ENCODE measurements at places on chromosomes 1 and 21. TPM values are rescaled to one million over a fixed set of nuclear protein-coding genes. Genes with fewer than 3 reads are reported as not detected.

DNA sequence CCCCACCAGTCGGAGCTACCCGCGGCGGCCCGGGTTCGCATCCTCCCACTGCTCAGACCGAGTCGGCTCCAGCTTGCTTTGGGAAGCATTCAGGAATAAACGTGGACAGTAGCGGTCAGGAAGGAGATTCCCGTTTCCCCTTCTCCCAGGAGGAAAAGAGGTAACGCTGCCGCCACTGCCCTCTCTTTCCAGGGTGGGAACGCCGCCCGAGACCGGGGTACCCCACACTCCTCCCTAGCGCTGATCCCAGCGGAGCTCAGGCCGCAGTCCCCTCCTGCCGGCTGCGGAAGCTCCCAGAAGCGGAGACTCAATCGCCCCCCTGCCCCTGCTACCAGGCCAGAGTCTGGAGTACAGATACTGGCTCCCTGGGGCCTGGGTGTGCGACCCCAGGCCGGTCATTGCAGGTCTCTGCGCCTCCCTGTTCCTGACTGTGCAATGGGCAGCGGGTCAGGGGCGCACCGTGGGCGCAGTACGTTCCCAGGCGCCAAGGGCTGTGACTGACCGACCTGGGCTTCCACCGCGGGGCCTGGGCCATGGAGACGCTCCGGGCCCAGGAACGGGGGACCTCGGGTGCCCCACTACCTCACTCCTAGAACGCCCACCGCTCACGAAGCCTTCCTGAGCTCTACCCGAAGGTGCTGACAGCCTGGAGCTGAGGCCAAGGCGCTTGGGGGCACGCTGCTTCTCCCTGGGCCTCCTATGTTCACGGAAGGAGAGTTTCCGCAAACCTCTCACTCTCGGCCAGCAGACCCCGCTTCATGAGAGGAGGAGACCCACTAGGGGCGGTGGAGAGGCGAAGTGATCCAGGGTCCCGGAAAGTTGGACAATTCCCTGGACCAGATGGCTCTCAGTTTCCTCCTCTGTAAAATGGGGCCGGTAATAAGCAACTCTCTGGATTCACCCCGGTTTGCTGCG is 7.8 kb downstream of the DMRTA2 start:
- H3K36me3 ChIP-seq, result peaks cover 2% of the 10 kb centered on the region
- peaks cover 78% of the 10 kb centered on the region for H3K27me3 ChIP-seq
- H3K4me1 ChIP-seq, result peaks cover 19% of the 10 kb centered on the region
- no peak overlapping the region for H3K4me3 ChIP-seq

DNA sequence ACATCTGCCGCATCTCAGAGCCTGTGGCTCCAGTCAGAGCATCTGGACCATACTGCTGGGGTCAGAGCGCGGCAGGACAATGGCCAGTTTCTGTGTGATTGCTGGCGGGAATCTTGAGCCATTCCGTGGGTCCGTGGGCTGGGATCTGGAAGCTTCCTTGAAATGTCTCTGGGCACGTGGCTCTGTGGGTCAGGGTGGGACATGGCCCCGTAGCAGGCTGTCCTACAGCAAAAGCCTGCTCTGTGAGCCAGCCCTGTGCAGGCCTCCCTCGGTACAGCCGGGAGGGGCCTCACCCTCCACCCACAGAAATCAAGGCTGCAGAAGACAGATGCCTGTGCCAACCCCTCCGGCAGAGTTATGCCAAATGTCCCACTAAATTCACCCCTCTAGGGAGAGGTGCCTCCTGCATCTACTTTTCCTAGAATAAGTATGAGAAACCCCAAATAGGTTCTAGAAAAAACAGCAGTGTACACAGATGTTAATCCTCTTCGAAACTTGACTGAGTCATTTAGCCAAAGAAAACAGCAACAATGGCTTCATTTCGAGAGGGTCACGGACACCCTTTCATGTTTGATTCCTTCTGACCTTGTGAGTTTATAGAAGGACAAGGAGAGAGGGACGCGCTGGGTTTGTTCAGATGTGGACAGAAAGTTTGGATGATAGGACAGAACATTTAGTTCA is 27.8 kb downstream of the COL18A1 start:
- H3K27me3 ChIP-seq, result no peaks in the 10 kb centered on the region
- DNase-seq, result no peak
- no peaks in the 10 kb centered on the region for H3K4me1 ChIP-seq
- H3K27ac ChIP-seq, result no peak overlapping the region

DNA sequence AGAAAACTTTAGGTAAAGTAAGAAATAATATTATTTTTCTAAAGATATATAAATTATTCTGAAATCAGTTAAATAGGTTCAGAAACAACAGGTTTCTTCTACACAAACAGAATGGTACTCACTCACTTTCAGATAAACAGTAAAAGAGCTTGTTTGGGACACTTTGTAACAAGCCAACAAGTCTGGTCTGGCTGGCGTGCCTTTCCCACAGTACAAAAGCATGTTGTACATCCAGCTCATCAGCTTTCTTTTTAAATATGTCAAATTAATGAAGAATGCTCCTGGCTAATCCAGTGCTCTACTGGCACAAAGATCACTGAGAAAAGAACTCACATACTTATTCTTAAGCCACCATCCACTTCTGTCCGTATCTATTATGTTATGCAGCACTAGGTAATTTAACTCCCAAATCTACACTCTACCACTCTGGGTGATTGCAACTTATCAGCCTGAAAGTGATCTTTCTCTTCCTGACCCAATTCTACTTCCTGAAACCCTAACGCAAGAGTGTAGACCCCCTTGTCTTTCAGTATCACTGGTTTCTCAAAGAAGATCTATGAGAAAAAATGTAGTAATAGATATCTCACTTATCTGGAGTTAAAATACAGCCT is 32.6 kb downstream of the TRIT1 start:
- peaks cover 20% of the 10 kb centered on the region for H3K36me3 ChIP-seq
- no peak overlapping the region for H3K27ac ChIP-seq
- H3K4me3 ChIP-seq, result no peak overlapping the region
- peaks cover 10% of the 10 kb centered on the region for H3K4me1 ChIP-seq
- no peak for DNase-seq
- no peaks in the 10 kb centered on the region for H3K27me3 ChIP-seq

DNA sequence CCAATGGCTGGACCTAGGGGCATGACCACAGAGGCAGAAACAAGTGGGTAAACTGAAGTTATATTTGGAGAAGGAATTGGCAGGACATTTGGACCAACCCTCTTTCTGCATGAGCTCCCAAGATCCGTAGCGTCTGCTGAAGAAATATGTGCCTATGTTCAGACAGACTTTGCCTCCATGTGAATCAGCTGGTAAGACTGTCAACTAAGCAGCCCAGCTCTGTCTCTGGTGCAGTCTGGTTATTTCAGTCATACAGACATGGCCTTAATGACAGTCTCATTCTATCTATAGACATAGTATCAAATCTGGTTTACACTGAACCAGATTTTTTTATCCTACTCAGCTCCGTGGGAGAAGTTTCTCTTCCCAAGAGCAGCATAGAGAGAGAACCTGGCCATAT is 63.1 kb upstream of the PBX1 start:
- no peaks in the 10 kb centered on the region for H3K36me3 ChIP-seq
- H3K27ac ChIP-seq, result no peak overlapping the region
- H3K4me1 ChIP-seq, result no peaks in the 10 kb centered on the region
- no peak for DNase-seq
- H3K27me3 ChIP-seq, result no peaks in the 10 kb centered on the region

AGT gene
- total RNA-seq, result not detected
